ENCODE measurements at places on chromosomes 7 and 10. TPM values are rescaled to one million over a fixed set of nuclear protein-coding genes. Genes with fewer than 3 reads are reported as not detected.
A peak's percentile ranks its signal among the peaks of the same experiment; 100 is the strongest.

LYZL2 gene
- not detected for polyA plus RNA-seq

ATP5MK gene
- 324 TPM for polyA plus RNA-seq

DNA sequence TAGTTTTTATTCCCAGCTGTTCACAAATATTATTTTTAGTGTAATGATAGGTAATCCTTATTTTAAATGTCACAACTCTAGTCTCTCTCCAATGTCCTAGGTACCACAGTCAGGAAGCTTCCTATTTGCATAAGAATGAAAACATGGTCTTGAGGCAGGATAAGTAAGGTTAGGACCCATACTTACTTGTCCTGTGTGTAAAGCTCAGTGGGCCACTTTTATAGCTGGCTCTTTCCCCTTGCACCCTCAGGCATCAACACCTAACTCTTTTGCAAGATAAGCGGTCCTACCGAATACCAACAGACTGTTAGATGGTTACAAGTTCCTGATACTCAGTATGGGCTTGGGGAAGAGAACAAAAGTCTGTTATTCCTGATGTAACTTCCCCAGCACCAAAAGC is 986.9 kb downstream of the NRG3 start:
- no peak for DNase-seq

TMEM270 gene
- polyA plus RNA-seq: not detected

DNA sequence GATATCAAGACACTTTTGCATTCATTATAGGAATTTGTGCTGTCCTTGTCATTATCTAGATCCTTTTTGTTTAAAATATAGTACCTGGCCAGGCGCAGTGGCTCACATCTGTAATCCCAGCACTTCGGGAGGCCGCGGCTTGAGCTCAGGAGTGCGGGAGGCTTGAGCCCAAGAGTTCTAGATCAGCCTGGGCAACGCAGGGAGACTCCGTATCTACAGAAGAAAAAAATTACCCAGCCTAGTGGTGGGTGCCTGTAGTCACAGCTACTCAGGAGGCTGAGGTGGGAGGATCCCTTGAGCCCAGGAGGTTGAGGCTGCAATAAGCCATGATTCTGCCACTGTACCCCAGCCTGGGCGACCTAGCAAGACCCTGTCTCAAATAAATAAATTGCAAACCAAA is 621 bp upstream of the MORN4 start:
- DNase-seq: no peak

DTX2 gene
- 2.0 TPM for polyA plus RNA-seq

SUGCT gene
- 16.5 TPM for polyA plus RNA-seq

OR9A4 gene
- polyA plus RNA-seq: not detected

DNA sequence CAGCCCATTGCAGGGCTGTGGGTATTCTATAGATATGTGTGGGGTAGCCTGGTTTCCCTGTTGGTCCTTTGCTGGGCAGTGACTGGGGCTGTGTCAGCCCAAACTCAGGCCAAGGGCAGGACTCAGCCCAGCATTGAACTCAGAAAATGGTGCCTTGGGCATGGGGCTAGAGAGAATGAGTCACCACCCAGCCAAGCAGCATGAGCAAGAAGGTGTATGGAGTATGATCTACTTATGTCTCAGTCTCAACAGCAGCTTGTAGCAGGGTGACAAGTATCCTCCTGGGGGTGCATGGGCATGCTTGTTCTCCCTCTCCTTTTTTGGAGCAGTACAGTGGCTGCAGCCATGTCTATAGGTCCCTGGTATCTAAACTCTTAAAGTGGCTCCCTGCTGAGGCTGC is 32.0 kb downstream of the STK31 start:
- DNase-seq: no peak

PTPRZ1 gene
- not detected for polyA plus RNA-seq

GRCh38 chr7:48441848-48442492 is 270.7 kb downstream of the ABCA13 start:
- no peak for DNase-seq

DNA sequence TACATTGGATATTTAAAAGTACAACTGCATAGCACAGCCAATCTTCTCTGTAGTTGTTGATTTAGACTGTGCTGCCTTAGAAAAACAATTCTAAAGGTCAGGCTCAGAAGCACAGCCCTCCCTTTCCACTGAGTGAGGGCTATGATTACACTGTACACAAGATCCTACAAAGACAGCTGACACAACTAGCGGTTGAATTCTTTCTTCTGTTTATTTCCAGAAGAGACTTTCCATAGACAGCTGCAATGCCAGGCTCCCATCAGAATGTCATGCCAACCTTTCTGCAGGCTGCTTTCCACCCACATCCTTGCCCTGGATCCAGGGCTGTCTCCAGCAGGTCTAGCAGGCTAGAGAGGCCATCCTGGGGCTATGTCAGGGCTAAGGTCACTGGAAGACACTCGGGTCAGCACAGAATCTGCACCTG is 39.3 kb downstream of the FAM13C start:
- no peak for DNase-seq

DNA sequence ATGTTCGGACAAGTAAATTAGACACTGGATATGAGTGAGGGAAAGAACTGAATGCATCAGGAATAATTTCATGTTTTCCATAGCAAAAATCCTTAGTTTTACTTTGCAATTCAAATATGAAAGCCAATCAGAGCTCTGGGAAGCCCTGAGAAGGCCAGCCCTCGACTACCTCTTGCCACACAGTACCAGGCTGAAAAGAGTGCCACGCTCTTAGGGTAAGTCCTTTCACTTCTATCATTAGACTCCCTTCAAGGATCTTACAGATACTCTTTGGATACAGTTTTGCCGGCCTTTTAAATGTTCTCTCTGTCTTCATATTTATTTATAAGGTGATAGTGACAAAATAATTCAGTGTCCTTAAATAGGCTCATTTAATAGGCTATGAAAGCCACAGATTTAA is 1.9 kb downstream of the COBL start:
- no peak for DNase-seq

ARHGEF5 gene
- polyA plus RNA-seq: 7.4 TPM

CTBP2 gene
- polyA plus RNA-seq: 49.3 TPM

DNA sequence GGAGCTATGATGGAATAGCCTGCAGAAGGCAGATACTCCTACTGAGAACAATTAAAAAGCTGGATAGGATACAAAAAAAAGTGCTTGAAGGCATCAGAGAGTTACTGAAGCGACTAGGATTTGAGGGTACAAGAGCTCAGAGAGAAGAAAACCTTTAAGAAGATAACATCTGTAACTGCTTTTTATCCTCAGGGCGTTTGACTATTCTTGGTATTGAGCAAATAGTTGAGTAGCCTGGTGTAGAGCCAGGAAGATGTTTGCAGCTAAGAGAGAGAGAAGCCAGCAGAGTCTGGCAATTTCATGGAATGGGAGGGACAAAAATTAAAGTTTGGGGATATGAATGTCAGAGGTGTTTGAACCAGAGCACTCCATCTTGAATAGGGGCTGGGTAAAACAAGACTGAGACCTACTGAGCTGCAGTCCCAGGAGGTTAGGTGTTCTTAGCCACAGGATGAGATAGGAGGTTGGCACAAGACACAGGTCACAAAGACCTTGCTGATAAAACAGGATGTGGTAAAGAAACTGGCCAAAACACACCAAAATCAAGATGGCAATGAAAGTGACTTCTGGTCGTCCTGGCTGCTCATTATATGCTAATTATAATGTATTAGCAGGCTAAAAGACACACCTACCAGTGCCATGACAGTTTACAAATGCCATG is 428.8 kb downstream of the SH2D4B start:
- no peak for DNase-seq

- DNase-seq: no peak
These were observed 77.4 kb downstream of the RGS10 start for GRCh38 chr10:119465085-119465484.

DNA sequence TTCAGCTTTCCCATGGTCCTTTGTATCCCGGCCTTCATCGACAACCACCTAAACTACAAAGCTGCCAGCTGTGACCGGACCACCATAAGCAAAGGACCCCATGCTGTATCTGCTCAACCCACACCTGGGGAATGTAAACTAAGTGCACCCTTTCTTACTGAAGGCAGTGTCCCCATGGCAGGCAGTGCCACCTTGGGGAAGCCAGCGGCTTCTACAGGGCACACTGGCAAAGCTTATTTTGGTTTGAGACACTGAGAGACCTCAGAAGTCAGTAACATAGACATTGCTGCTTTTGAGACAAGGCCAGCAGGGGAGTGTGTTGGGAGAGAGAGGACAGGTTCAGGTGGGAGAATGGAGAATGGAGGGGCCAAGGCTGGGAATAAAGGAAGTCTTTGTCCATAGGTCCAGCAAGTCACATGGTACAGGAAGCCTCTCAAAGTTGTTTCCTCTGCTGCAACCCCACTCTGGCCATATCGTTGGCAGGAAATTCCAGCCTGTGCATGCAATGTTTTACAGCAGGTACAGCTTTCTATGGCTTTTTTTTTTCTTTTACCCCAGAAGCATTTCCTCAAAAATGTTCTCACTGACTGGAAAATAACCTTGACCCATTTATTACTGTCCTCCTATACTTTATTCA is 85.9 kb upstream of the NPVF start:
- DNase-seq: no peak

LRRN3 gene
- polyA plus RNA-seq: 12.7 TPM

DNA sequence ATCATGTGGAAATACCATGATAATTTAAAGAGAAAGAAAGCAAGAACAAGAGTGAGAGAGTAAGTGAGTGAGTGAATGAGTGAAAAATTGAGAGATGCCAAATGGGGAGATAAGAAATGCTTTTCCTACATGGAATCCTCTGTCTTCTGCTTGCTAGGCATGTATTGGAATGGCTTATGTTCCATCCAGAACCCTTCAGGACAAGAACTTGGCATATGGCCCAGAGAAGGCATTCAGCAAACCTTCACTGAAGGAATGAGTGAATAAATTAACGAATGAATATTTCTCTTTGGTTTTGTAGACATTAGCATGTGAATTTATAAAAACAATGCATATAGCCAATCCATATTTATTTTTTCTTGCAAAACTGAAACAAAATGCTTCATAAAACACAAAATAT is 162.2 kb downstream of the LRRTM3 start:
- no peak for DNase-seq

DNA sequence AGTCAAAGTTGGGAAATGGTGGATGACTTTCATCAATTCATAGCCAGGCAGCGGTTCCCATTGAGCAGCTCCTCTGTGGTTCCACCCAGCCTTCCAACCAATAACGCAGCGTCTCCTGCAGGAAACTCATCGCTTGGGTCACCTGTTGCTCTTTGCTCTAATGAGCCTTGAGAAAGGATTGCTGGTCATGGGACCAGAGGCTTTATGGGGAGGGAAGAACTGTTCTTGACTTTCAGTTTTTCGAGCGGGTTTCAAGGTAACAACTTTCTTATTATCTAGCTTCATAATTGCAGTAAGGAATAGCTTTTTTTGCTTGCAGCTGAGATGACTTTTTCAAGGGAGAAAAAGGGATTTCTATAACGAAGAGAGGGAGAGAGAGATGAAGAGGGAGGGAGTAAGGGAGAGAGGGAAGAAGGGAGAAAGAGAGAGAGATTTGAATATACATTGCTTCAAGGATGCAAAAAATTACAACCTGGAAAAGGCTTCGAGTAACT is 405 bp upstream of the ENTPD1 start:
- DNase-seq: no peak

GRCh38 chr10:118343115-118343514 is 991 bp upstream of the FAM204A start:
- no peak for DNase-seq

- DNase-seq: no peak
These were observed 47.6 kb downstream of the SLIT1 start for GRCh38 chr10:97138174-97138573.

DNA sequence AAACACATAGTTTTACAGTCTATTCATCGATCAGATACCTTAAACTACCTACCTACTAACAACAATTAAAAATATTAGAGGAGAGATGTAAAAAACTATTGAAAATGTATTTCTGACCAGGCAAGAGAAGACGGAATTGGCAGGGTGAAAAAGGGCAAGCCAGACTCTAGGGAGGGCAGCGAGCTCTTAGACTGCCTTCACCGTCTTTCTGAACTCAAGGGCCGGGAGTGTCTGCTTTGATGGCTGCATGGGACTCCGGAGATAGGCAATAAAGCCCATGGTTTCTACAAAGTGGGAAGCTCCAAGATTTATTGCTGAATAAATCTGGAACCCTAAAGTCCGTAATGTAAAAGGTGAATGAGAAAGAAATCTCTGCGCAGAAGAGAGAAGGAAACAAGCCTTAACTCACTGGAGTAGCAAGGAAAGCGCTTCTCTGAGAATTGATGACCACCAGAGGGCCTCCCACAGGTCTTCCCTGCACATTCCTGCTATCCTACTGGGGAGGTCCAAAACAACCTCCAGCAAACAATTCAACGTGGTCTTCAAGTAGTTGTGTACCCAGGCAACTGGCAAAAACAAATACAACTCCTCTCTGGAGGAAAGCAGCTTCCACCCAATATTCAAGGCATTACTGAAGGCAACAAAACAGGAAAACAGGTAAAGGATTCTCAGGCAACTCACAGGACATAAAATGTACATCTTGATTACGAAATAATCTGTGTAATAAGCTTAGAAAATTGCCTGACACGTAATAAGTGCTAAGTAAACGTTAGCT is 181.3 kb downstream of the SDK1 start:
- DNase-seq: no peak

- DNase-seq: no peak
These were observed 933 bp upstream of the RNF32 start for GRCh38 chr7:156639426-156640256.

BMS1 gene
- 2.7 TPM for polyA plus RNA-seq

TMEM176B gene
- not detected for polyA plus RNA-seq

DNA sequence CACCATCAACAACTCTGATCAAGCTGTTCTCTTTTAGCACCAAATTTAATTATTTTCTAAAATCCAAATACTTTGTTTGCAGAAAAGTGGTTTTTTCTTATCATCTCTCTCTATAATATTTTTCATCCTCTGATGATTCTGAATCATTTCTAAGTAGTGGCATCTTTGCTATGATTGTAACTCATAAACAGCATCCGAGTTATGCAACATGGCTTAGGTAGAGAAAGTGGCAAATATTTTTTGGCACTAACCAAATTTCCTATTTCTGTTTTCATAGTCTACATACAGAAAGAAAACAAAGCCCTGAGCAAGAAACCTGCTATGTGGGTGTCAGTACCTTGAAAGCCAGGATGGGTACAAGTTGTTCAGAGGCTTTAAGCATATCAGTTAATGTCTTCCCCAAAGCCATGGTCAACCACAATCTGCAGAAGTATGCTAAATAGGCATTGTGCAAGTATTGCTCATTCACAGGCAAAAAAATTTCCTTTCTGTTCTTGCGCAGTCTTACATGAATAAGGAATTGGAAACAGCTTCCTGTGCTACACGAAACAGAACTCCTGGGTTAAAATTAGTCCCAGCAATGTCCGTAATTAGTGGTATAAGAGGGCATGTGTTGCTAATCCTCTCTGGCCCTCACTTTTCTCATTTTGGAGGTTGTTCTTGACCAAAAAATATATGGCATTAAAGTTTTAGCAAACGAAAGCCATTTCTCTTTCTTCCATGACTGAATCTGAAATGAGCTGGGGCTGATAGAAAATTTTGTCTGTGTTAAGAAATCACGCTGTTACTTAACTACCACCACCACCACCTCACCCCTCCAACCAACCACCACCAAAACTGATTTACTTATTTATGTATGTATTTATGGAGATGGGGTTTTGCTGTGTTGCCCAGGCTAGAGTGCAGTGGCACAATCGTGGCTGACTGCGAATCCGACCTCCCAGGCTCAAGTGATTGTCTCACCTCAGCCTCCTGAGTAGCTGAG is 325.6 kb upstream of the MAGI2 start:
- DNase-seq: peak; percentile 77

GRCh38 chr10:79100771-79101170 is 32.0 kb downstream of the ZMIZ1 start:
- DNase-seq: no peak

EVX1 gene
- polyA plus RNA-seq: not detected

ZRANB1 gene
- 9.3 TPM for polyA plus RNA-seq

GRCh38 chr10:113961182-113962031 is 82.3 kb upstream of the ADRB1 start:
- DNase-seq: no peak

AKR1C4 gene
- not detected for polyA plus RNA-seq

- DNase-seq: no peak
These were observed 58.7 kb upstream of the PRPS1L1 start for GRCh38 chr7:18086165-18087025.

Data from BJ (cell line).